Chondrocyte (in vitro differentiated cells): ENCODE measurements at places on chromosomes 6 and 20. TPM values are rescaled to one million over a fixed set of nuclear protein-coding genes. Genes with fewer than 3 reads are reported as not detected.

The SLC12A5 gene
- total RNA-seq, result 0.89 to 2.1 TPM (median 1.9 TPM) in 3 replicates

- H3K27ac ChIP-seq, result peak overlapping the region; percentile 11
- no peaks in the 10 kb centered on the region for H3K36me3 ChIP-seq
- no peak for DNase-seq
- no peak overlapping the region for H3K4me3 ChIP-seq
Measured at GRCh38 chr6:15763837-15764236, 101.0 kb upstream of the DTNBP1 start.

- H3K27ac ChIP-seq, result no peak overlapping the region
- no peaks in the 10 kb centered on the region for H3K36me3 ChIP-seq
- H3K4me1 ChIP-seq, result no peaks in the 10 kb centered on the region
- no peak overlapping the region for H3K4me3 ChIP-seq
Measured at GRCh38 chr6:85923013-85923430, 280.3 kb upstream of the SYNCRIP start.

- H3K4me1 ChIP-seq, result peaks cover 20% of the 10 kb centered on the region
- no peak for DNase-seq
- H3K36me3 ChIP-seq, result no peaks in the 10 kb centered on the region
- peak overlapping the region; percentile 23 for H3K4me3 ChIP-seq
Measured at GRCh38 chr6:63527658-63528514, 44.4 kb upstream of the LOC128125822 start.
